ENCODE measurements at places on chromosomes 1 and 21.

- DNase-seq, result no peak
Observed at GRCh38 chr1:180425952-180426351, 76.4 kb downstream of the ACBD6 start.

DNA sequence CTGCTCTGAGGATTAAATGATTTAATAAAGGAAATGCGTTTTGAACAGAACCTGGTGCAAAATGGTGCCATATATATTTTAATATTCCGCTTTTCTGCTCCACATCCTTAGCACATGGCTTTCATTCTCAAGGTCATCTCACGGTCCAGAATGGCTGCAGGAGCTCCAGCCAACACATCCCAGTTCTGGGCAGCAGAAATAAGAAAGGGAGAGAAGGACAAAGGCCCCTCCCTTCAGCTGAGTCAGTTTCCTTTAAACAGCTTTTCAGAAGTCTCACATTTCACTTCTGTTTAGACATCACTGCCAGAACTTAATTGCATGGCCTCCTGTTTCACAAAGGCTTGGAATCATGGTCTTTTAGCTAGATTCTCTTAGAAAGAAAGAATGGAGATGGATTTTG, 75.2 kb upstream of the LRRN2 start:
- no peak for DNase-seq

- DNase-seq, result no peak
Observed at GRCh38 chr1:50481142-50481736, 58.0 kb upstream of the DMRTA2 start.

DNA sequence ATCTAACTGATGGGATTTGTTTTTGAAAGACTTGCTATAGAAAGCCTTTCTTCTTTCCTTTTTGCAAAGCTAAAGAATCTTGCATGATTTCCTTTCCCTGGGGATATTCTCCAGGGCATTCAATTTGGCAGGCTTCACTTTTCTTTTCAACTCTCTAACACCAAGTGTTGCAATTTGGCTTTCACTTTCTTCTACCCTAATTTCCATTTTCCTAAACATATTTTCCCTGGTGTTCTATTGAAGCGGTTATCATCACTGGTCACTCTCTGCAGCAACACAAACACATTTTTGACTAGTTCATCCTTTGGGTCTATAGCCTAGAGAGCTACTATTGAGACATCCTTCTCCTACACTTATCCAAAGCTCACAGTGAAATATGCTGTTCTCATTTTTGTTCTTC, 424.5 kb downstream of the NEGR1 start:
- no peak for DNase-seq

GRCh38 chr1:17929224-17929623, 174.1 kb downstream of the ACTL8 start:
- no peak for DNase-seq

- no peak for DNase-seq
Observed at GRCh38 chr1:116755681-116756080, 1.5 kb downstream of the CD2 start.

DNA sequence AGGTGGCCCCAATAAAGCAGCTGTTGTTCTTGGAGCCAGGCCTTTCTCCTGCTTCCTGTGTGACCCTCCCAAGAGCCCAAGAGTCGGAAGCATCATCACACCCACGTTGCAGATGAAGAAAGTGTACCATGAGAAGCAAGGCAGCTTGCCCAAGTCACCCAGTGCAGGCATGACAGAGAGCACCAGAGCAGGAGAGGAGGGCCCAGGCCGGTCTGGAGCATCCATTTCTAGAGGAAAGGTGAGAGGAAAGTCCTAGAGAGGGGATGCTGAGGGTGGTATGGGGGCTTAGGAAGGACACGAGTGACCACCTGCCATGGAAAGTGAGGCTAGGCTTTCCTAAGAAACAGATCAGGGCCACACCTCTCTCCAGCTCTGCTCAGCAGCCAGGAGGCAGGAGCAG, 47.0 kb downstream of the C1orf198 start:
- DNase-seq, result no peak

GRCh38 chr1:67705735-67706453, 20.9 kb downstream of the GADD45A start:
- DNase-seq, result no peak

DNA sequence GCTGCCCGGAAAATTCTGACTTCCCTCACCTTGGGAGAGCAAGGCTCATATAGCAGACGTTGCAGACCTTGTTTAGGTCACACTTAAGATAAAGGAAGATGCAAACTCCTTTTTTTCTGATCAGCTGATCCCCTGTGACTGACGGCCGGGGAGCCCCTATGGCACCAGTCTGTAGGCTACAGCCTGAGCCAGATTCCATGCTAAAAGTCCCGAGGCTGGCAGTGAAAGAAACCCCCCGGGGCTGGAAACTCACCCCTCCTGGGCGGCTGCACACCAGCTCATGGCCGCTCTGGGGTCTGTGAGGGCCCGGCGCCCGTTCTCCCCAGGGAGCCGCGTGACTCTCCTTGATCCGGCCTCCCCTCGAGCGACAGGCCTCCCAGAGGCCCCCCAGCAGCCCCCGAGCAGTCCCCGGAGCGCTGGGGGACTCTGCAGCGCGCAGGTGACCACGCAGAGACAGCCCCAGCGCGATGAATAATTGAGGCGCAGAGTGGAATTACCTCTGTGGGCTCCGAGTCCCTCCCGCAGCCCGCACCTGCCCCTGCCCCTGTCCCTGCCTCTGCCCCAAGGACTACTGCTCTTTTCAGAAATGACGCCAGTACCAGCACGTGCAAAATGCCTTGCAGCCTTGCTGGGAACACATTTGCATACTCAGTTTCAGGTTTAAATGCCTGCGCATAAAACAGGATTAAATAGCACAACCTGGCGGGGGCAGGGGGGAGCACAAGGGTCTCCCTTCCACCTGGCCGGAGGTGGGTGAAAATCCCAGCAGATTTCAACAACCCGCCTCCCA, 62.6 kb upstream of the CLDN14 start:
- no peak for DNase-seq

DNA sequence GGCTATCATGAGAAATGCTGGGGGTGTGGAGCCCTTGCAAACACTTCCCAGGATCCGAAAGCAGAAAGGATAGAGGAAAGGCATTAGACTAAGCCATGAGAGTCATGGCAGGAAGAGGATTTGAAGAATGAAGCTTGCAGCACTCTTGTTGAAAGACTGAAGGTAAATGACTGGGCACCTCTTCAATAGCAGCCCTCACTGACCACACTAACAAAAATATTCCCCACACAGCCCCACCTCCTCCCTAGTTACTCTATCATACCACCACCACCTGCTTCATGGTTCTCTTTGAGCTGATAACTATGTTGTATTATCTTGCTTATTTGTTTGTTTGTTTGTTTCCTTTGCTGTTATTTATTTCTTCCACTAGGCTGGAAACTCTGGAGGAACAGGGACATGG, 13.2 kb upstream of the ATP1A1 start:
- DNase-seq, result no peak

DNA sequence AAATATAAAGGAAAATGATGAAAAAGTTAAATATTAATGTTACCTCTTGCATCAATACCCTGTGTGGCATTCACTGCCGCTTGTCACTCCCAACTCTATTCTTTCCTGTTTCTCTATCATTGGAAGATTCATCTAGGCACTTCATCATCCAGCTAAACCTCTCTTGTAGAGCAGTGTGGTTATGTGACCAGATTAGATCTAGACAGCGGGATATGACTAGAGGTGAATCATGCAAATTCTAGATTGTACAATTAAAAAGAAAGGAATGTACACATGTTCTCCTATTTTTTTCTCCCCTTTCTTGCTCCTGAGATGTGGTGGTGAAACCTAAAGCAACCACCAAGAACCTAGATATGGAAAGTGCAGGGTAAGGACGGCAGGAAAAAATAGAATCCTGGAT, 174.1 kb downstream of the LBR start:
- DNase-seq, result no peak

GRCh38 chr1:112332176-112333150, 63.6 kb upstream of the CTTNBP2NL start:
- no peak for DNase-seq

DNA sequence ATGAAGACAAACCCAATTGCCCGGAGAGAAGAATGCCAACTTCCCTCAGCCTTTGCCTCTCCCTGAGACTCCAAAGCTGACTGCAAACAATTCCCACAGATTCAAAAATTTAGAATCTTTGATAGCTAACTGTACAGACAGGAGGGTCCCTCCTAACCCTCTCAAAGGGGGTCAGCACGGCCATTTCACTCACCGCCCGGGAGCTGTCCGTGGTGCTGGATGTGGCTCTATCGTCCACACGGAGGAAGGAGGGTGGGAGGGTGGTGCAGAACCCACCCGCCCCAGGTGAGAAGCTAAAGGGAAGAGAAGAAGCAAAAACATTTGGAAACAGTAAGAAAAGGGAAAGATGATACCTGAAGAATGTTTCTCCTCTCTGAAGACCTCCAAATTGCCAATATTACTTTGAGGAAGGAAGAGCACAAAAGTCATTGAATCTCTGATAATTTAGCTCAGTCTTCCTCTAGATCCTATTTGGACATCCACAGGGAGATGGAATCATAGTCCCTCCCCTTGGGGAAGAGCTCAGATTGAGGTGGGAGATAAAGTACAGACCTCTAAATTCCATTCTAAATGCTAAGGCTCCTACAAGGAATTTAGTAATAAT, 45.6 kb downstream of the RHBG start:
- DNase-seq, result peak; percentile 58

- peak; percentile 77 for DNase-seq
Observed at GRCh38 chr1:2046174-2046917, 3.9 kb upstream of the PRKCZ start.

GRCh38 chr1:59015708-59016107, 231.9 kb upstream of the JUN start:
- DNase-seq, result no peak

- peak; percentile 50 for DNase-seq
Observed at GRCh38 chr1:20194757-20195461, 8.6 kb upstream of the PLA2G2C start.

DNA sequence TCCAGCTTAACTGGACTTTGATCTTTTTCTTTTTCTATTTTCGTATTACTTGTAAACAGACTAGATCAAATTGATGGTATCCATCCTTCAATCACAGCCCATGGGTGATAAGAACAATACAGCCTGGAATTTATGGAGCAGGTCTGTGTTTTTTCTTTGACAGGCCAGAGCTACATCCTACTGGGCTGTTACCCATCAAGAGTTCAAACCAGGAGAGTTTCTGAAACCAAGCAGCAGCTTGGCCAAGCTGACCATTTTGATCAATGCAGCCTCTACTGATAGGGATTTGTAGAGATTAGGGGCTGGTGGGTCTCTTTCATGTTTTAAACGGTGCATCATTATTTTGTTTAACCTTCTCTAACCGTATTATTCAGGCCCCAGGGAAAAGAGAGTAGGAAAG, 24.3 kb upstream of the CCDC190 start:
- no peak for DNase-seq

DNA sequence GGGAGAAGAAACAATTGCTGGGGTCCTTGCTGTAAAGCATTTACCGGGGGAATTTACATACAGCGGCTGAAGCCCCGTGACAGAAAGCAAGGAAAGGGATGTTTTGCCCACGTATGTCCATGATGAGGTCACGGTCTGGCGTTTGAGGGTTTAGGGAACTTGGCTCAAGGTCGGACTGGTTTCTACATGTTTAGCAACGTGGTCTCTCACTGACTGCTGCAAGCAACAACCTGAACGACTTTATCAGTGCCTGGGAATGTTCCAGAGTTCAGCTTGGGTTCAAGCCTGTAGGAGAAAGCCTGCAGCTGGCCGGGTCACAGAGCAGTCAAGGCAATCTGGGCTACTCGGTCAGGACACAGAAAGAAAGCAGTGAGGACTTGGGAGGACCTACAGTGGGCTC, 323.3 kb downstream of the AJAP1 start:
- no peak for DNase-seq

DNA sequence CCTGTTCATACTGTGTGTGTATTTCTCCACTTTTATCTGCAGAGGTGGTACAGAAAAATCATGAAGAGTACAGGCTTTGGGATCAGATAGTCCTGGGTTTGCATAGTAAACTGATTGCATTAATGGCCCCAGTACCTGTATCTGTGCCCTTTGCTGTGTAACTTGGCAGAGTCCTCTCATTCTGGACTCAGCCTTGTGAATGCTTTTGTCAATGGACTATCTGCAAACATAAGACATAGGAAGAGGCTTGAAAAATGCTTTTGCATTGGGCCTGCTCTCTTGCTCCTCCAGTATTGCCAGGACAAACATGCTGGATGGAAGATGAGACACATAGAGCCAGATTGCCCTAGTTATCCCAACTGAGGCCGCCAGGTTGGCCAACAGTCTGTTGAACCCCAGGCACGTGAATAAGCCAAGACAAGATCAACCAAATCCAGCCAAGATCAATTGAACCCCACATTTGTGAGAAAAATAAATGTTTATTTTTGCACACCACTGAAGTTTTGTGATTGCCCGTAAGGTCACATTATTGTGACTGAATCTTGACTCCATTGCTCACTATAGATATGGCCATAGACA, 37.2 kb downstream of the ADCY10 start:
- DNase-seq, result no peak

DNA sequence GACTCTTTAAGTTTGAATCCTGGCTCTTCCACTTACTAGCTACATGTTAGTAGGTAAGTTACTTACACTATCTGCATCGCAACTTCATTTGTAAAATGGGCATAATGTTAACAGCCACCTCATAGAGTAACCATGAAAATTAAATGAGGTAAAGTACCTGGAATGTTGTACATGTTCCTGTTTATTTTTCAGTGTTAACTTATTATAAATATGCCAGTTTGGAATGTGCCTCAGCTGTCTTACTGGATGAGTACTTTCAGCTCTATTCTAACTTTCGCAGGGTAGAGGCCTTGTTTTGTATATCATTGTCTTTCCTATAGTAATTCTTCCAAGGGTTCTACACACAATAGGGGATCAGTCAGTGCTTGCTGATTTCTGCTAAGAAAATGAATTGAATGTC, 167.4 kb downstream of the DUSP10 start:
- DNase-seq, result no peak

GRCh38 chr1:40857737-40858136, 4.4 kb downstream of the CITED4 start:
- no peak for DNase-seq

GRCh38 chr1:153962088-153963029, 978 bp downstream of the SLC39A1 start:
- no peak for DNase-seq

DNA sequence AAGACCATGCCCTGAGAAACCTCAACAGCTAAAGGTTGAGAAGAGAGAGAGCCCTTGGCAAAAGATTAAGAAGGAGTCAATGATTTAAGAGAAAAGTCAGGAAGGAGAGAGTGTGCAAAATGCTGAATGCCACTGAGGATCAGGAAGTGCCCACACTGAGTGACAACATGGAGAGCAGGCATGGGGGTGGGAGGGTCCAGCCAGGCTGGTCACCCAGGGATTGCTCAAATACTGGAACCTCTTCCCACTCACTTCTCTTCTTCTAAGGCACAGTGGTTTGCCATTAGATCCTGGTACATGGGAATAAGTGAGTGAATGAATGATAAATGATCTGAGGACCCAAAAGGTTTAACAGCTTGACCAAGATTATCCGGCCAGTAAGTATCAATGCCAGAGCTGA, 11.1 kb downstream of the PRR9 start:
- DNase-seq, result no peak

- peak; percentile 15 for DNase-seq
Observed at GRCh38 chr21:36104317-36105300, 30.3 kb upstream of the CBR3 start.
